IMR-90 (cell line): ENCODE measurements at places on chromosomes 7 and 10. TPM values are rescaled to one million over a fixed set of nuclear protein-coding genes. Genes with fewer than 3 reads are reported as not detected.

DLG5 gene
- total RNA-seq = 12.7 and 14.7 TPM in 2 replicates

DNA sequence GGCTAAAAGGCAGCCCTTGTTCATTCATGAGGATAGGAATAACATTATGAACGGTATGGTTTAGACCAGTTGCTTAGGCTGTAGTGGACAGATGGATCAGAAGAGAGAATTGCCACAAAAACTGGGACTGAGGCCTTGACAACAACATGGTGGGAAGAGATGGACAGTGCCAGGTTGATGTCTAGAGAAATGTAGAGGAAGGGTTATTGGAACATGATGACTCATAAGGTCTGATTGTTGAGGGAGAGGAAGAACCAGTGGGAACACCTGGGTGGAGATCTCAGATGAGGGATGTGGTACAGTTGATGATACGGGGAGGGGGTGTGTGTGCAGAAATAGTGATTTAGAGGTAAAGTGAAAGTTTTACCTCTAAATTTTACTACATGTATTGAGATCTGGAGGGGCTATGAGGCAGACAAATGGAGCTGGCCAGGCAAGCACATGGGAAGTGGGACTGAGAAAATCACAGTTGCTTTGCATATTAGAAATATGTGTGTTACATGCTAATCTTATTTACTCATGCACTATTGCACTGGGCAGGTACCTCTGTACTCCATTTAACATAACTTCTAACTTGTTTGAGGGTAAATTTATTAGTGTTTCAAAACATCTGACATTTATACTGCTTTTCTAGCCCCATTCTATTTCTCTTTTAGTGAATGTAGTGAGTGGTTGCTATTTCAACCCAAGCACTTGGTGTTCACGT lies 65.6 kb downstream of the PLCE1 start:
- DNase-seq = no peak
- no peaks in the 10 kb centered on the region for H3K36me3 ChIP-seq
- no peak overlapping the region for H3K27ac ChIP-seq
- H3K4me1 ChIP-seq = no peaks in the 10 kb centered on the region
- no peak overlapping the region for H3K4me3 ChIP-seq

IFIT1B gene
- total RNA-seq = not detected in 2 replicates

INMT gene
- 1.7 and 2.2 TPM in 2 replicates for total RNA-seq

NRCAM gene
- total RNA-seq = 0.83 and 1.1 TPM in 2 replicates

- H3K27me3 ChIP-seq = no peaks in the 10 kb centered on the region
- no peaks in the 10 kb centered on the region for H3K4me1 ChIP-seq
- H3K4me3 ChIP-seq = no peak overlapping the region
- DNase-seq = no peak
These were observed 111.9 kb downstream of the SVIL start for GRCh38 chr10:29522918-29523317.

DNA sequence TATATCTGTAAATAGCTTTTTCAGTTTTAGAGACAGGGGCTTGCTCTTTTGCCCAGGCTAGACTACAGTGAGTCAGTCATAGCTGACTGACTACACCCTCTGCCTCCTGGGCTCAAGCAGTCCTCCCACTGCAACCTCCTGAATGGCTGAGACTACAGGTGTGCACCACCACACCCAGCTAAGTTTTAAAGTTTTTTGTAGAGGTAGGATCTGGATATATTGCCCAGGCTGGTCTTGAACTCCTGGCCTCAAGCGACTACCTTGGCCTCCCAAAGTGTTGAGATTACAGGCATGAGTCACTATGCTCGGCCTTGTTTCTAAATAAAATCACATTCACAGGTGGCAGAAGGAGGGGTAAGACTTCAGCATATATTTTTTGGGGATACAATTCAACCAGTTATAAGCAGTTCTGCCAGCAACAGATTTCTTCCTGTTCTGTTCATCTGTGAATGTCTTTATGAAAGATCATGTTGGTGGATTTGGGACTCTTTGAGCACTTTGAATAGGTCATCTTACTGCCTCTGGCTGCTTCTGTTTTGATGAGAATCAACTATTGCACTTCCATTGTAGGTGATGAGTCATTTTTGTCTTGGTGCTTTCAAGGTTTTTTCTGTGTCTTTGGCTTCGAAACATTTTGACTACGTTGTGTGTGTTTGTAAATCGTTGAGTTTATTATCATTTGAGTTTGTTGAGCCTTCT lies 15.7 kb downstream of the RBM33 start:
- peaks cover 2% of the 10 kb centered on the region; the same call in 1 of the 2 replicates for H3K36me3 ChIP-seq
- peaks cover 6% of the 10 kb centered on the region for H3K4me1 ChIP-seq
- no peak overlapping the region for H3K27ac ChIP-seq
- peak; percentile 37 for DNase-seq
- H3K4me3 ChIP-seq = no peak overlapping the region

GRCh38 chr7:40786909-40787308 lies 652.1 kb downstream of the SUGCT start:
- H3K27me3 ChIP-seq = no peaks in the 10 kb centered on the region
- no peaks in the 10 kb centered on the region for H3K36me3 ChIP-seq
- H3K27ac ChIP-seq = no peak overlapping the region
- no peak overlapping the region for H3K4me3 ChIP-seq
- DNase-seq = no peak

GRCh38 chr7:135414850-135415439 lies 95.0 kb downstream of the CNOT4 start:
- no peaks in the 10 kb centered on the region for H3K27me3 ChIP-seq
- DNase-seq = peak; percentile 64
- no peaks in the 10 kb centered on the region for H3K4me1 ChIP-seq
- peaks cover 2% of the 10 kb centered on the region; the same call in 1 of the 2 replicates for H3K36me3 ChIP-seq
- H3K27ac ChIP-seq = no peak overlapping the region
- no peak overlapping the region for H3K4me3 ChIP-seq

DNA sequence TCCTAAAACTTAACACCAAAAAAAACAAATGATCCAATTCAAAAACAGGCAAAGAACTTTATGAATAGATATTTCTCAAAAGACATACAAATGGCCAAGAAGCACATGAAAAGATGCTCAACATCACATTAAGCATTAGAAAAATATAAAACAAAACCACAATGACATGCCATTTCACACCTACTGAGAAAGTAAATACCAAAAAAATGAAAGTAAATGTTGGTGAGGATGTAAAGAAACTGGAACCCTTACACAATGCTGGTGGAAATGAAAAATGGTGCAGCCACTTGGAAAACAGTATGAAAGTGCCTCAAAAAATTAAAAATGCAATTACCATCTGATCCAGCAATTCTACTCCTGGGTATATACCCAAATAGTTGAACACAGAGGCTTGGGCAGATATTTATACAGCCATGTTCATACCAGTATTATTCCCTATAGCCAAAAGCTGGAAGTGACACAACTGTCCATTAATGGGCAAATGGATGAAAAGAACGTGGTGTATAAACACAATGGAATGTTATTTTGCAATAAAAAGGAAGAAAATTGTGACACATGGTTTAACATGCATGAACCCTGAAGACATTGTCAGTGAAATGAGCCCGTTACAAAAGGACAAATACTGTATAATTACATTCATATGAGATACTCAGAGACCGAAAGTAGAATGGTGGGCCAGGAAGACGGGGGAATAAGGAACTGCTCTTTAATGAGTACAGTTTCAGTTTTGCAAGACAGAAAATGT lies 89.0 kb downstream of the JMJD1C start:
- 0 out of 2 replicates have a peak, but pooled peaks cover 1% of the 10 kb centered on the region for H3K36me3 ChIP-seq
- H3K4me1 ChIP-seq = no peaks in the 10 kb centered on the region
- H3K4me3 ChIP-seq = no peak overlapping the region; the same call in 1 of the 2 replicates
- peak; percentile 60 for DNase-seq
- no peaks in the 10 kb centered on the region for H3K27me3 ChIP-seq

- H3K27ac ChIP-seq = no peak overlapping the region
- H3K4me3 ChIP-seq = no peak overlapping the region
- H3K4me1 ChIP-seq = peaks cover 4% of the 10 kb centered on the region; the same call in 1 of the 2 replicates
- H3K27me3 ChIP-seq = no peaks in the 10 kb centered on the region
- no peaks in the 10 kb centered on the region for H3K36me3 ChIP-seq
These were observed 26.3 kb downstream of the FAM107B start for GRCh38 chr10:14748441-14748840.

PIK3CG gene
- under 0.01 TPM in 2 replicates for total RNA-seq

GRCh38 chr10:114372179-114372578 lies 32.1 kb downstream of the AFAP1L2 start:
- H3K4me1 ChIP-seq = peaks cover 7% of the 10 kb centered on the region; the same call in 1 of the 2 replicates
- DNase-seq = no peak
- no peaks in the 10 kb centered on the region for H3K36me3 ChIP-seq
- H3K27me3 ChIP-seq = peaks cover 14% of the 10 kb centered on the region
- H3K4me3 ChIP-seq = no peak overlapping the region

DNA sequence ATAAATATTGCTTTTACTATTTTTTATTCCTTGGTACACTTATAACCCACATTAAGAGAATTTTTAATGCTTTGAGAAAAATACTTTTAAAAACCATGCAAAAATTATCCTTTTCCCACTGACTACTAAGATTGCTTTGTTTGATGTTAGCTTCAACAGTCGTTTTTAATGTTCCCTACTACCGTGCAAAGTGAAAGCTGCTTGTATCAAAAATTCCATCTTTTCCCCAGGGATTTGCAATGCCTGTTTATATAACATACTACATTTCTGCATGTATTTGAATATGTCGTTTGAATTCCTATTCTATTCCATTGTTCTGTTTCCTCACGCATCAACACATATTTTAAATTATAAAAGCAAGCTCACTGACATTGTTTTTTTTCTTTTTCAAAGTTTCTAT lies 54.4 kb downstream of the TFPI2 start:
- no peak overlapping the region for H3K27ac ChIP-seq
- H3K27me3 ChIP-seq = peaks cover 14% of the 10 kb centered on the region; the same call in 1 of the 2 replicates
- H3K4me3 ChIP-seq = no peak overlapping the region
- no peaks in the 10 kb centered on the region for H3K4me1 ChIP-seq
- no peaks in the 10 kb centered on the region for H3K36me3 ChIP-seq

NRP1 gene
- total RNA-seq = 191 and 227 TPM in 2 replicates

DNA sequence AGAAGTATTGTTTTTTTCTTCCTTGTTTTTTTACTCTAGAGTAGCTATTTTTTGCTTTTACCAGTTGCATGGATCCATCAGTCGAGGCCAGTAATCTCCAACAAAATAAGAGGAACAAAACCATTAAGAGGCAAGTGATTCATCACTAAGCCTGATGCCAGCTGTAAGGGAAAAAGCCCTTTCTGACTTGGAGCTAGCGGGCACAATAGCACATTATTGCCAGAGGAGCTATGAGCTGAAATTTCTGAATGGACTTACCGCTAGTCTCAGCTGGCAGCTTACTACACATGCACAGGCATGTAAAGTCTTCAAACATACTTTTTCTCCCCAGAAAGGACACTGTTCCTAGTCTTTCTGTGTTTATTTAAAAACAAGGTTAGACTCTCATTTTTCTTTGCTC lies 41.6 kb upstream of the PTPRZ1 start:
- H3K27me3 ChIP-seq = no peaks in the 10 kb centered on the region
- no peak for DNase-seq
- no peak overlapping the region for H3K4me3 ChIP-seq
- H3K27ac ChIP-seq = no peak overlapping the region
- no peaks in the 10 kb centered on the region for H3K36me3 ChIP-seq

GOLGA7B gene
- total RNA-seq = not detected in 2 replicates

GRCh38 chr7:113100121-113100603 lies 13.5 kb upstream of the GPR85 start:
- no peaks in the 10 kb centered on the region for H3K36me3 ChIP-seq
- H3K27ac ChIP-seq = no peak overlapping the region
- no peak overlapping the region for H3K4me3 ChIP-seq
- H3K27me3 ChIP-seq = no peaks in the 10 kb centered on the region

DNA sequence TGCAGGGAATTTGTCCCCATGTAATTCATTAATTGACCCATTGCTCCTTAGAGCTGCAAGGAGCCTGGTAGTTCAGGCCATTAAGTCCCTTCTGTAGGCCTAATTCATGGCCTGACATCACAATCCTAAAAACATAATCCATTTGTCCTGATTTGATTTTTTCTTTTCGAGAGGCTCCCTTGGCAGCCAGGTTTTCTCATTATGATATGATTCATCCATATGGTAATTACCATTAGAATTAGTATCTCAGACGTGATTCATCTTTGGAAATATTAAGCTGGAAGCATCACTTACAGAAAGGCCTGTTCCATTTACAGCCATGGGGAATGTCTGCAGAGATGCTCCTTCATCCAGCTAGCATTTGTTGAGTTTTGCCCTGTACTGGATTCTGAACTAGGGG lies 128.5 kb downstream of the PLCE1 start:
- H3K27ac ChIP-seq = peak overlapping the region; percentile 79; the same call in 1 of the 2 replicates
- no peaks in the 10 kb centered on the region for H3K27me3 ChIP-seq
- H3K36me3 ChIP-seq = no peaks in the 10 kb centered on the region
- peak; percentile 29 for DNase-seq
- H3K4me1 ChIP-seq = peaks cover 19% of the 10 kb centered on the region

DNA sequence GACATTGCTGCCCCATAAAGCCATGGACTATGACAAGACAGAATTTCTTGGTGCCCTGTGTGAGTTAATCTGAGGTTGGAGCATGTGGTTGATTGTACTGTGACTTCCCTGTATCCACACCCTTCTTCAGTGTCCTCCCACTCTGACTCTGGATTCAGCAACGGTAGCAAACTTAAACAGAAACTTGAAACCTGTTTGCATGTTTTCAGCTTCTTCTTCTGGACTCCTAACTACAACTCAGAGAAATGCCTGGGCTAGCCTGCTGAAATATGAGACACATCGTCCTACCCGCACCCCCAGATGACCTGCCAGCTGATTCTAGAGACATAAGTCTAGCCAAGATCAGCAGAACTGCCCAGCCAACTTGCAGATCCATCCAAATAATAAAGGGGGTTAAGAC lies 78.4 kb downstream of the IPMK start:
- H3K36me3 ChIP-seq = no peaks in the 10 kb centered on the region
- no peak overlapping the region for H3K27ac ChIP-seq
- DNase-seq = peak; percentile 76

DNA sequence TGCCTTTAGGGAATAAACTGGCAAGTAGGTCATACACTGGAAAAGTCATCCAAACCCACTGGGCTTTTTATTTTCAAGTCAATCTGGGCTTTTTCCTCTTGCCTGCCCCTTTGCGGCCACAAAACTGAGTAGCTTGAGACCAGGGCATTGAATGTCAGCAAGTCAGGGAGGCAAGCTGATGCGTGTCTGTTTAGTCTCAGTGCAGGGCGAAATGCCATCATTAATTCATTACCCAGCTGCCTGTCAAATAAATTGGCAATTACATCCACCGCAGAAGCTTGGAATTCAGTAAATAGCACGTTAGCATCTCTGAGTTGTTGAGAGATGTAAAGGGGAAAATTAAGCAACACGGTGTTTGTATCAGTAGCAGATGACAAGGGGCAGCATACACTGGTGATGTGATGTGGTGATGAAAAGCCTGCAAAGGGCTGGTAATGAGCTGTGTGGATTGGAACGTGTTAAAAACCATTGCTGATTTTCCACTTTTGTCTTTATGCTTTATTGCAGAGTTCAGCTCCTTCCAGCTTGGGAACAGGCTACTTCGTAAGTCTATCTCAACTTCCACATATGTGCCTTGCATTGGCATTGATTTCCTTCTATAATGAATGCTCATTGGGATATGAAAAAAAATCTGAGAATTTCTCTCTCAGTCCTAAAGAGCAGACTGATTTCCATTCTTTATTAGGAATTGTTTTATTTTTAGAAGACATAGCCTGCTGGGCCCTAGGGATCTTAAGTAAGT lies 535.9 kb downstream of the AUTS2 start:
- H3K4me3 ChIP-seq = no peak overlapping the region
- H3K27ac ChIP-seq = no peak overlapping the region
- H3K4me1 ChIP-seq = no peaks in the 10 kb centered on the region
- no peaks in the 10 kb centered on the region for H3K27me3 ChIP-seq
- no peaks in the 10 kb centered on the region for H3K36me3 ChIP-seq

GRCh38 chr7:148142660-148143248 lies 447.8 kb upstream of the C7orf33 start:
- H3K27me3 ChIP-seq = no peaks in the 10 kb centered on the region
- no peak overlapping the region for H3K27ac ChIP-seq
- no peaks in the 10 kb centered on the region for H3K4me1 ChIP-seq
- no peaks in the 10 kb centered on the region for H3K36me3 ChIP-seq
- no peak overlapping the region for H3K4me3 ChIP-seq
- DNase-seq = peak; percentile 21
